ENCODE measurements at places on chromosomes 3 and 15.

- DNase-seq = peak; percentile 59
Measured at GRCh38 chr3:42539871-42540714, 37.6 kb downstream of the VIPR1 start.

DNA sequence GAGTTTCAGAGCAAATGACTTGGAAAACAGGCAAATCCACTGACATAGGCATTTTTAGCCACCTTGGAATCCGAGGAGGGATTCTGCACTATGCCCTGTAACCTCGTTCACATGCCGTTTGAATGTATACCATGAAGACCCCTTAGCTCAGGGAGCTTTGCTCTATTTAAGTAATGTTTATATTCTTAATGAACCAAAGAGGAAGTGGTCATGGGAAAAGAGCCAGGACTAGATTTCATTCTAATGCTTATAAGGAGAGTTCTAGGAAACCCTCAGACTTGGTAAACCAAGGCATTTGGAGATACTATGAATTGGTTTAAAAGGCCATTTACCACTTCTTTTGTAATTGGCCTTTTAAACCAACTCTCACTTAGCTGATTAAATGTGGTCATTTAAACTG lies 178.9 kb downstream of the IGF1R start:
- DNase-seq = no peak

DNA sequence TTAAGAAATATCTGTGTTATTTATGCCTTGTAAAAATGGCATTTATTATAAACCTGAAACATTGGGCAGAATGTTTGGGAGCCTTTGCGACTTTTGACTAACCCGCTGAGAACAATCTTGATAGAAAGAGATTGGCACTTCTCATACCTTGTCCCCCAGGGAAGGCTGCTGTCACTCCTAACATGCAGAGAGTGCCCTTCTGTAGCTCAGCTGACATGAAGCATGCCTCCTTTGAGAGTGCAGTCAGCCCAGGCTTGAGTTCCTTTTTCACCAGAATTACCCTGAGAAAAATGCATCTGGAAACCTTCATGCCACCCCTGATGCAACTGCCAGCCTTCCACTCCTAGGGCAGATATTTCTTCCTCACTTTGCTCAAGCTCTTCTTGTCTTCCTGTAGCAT lies 569.2 kb upstream of the ARPP21 start:
- DNase-seq = no peak

DNA sequence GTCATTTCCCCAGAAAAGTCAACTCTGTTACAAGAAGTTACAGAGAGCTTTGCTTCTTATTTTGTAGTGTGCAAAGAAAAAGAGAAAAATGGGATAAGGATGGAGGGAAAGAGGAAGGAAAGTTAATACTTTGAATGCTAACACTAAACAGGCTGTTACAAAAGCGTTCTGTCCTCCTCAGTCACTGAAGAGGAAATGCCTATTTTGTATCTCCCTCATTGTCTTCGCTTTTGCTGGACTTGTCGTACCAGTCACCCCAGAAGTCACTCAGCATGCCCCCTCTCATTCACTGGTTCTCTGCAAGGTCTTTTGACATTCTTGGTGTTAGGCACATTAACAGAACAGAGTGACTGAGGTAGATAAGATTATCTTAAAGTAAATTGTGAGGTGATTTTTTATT lies 129.6 kb downstream of the ALCAM start:
- no peak for DNase-seq

DNA sequence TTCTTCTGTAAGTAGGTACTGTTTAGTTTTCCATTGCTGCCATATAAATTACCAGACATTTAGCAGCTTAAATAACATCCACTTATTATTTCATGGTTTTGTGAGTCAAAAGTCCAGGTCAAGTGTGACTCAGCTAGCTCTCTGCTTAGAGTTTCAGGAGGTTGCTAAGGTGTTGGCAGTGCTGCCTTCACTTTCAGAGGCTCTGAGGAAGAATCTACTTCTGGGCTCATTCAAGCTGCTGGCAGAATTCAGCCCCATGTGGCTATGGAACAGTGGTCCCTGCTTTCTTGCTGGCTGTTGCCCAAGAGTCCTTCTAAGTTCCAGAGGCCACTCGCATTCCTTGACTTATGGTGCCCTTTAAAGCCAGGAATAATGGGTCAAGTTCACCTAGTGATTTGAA lies 4.5 kb downstream of the CFAP44 start:
- peak; percentile 25 for DNase-seq

DNA sequence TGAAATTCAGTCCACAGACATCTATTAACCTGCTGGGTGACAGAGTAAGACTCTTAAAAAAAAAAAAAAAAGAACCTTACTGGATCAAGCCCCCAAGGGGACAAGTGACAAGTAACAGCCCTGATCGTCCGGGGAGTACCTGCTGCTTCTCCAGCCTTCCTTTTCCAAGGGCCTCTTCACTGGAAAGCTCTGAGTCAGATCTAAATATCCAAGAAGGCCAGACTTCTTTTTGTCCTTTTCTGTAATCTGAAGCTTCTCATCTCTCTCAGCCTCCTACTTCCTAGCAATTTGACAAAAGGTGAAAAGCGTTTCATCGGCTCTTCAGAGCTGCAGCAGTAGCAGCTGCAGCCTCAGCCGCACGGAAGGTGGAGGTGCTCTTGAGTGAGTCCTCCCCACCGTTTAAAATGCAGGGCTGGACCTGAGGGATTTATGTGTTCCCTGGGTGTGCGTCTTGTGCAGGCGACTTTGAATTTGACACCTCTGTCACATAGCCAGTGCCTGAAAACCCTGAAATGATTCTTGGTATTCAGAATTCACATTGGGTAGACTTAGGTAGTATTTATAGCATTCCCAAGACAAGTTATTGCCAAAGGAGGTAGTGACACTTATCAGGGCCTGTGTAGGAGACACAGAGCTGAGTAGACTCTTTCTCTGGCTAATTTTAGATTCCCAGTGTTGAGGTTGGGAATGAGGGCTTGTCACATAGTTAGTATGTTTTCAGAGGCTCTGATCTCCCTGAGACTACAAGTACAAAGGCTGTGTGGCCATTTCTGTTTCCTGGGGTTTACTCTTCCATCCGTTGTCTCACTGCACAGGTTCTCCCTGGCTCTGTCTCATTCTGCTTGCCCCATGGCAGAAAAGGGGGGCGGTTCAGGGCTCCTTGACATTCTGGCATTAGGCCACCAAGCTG lies 291.2 kb upstream of the C2CD4B start:
- DNase-seq = no peak

- peak; percentile 97 for DNase-seq
Measured at GRCh38 chr15:88620995-88621772, at the start of gene AEN. Gene AEN, plus strand, starts transcription at chr15:88621340. Its CDS starts 4,870 bp downstream, at chr15:88626210.

DNA sequence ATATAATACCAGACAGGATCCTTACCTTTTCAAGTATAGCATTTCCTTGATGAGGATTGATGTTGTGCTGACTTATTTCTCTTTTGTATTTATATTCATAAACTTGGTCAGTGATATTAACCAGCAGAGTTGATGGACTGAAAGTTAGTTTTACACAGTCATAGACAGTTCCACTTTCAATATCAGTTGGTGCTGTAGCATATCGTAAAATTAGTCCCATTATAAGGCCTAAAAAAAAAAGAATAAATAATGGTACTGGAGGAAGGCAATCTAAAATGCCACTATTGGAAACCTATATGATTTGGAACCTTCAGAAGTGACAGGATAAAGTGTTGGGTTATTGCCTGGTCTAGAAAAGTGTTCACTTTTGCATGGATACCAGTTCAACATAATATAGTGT lies 16.3 kb downstream of the SLC9A9 start:
- peak; percentile 44 for DNase-seq

DNA sequence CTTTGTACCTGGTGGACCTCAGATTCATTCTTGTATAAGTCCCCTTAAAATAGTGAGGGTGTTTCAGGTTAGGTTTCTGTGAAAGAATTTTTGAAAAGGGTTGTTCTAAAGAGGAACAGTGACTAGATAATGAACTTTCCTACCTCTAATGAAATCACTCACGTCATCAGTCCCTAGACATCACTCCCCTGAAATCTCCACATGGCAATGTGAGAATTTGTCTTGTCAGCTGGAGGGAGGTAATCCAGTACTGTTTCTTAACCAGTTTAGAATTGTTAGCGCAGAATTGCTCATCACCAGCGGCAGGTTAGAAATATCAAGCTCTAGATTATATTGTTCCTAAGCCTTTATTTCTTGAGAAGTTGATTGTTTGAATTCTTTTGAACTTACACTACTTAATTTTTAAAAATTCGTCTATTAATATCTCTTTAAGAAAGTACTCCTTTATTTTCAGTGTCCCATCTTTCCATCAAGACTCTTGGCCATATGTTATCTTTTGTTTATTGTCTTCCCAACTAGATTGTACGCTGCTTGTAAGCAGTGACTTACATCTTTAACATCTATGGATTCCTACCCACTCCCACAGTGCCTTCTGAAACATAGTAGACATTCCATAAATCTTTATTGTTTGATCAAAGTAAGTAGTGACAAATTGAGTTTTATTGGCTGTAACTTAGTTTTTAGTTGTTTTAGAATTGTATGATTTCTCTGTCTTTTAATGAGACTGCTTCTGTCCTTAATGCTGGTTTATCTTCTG lies 52.8 kb downstream of the RASA2 start:
- DNase-seq = no peak

GRCh38 chr15:71374607-71375352 lies 259.5 kb downstream of the THSD4 start:
- DNase-seq = no peak

DNA sequence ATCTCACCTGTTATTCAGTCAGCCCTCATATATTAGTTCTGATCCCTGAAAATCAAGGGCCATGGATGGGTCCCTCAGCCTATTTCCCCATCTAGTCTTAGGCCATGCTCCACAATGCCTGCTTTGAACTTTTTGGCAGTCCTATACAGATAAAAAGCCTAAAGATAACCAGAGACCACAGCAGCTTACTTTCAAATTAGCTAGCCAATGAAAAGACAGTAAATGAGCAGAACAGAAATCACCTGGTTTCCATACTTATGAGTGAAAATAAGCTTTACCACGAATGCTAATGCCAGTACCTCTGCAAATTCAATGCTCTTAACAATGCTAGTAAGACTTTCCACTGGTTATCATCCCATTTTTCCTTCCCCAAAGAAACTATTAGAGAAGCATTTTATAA lies 141.6 kb upstream of the SPRED1 start:
- no peak for DNase-seq

DNA sequence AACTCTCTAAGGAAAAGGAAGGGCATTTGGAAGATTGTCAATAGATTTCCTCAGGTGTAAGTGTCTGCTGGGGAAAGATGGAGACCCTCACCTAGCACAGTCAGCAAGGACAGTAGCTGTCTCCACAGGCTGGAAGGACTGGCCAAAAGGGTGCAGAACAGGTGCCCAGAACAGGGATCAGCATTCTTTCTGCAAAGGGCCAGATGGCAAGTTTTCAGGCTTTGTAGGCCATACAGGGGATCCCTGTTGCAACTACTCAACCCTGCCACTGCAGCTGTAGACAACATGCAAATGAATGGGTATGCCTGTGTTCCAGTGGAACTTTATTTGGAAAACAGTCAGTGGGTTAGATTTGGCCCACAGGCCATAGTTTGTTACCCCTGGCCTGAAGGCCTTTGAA lies 8.1 kb downstream of the AGBL1 start:
- no peak for DNase-seq

GRCh38 chr3:14485981-14486380 lies 54.2 kb downstream of the GRIP2 start:
- no peak for DNase-seq

DNA sequence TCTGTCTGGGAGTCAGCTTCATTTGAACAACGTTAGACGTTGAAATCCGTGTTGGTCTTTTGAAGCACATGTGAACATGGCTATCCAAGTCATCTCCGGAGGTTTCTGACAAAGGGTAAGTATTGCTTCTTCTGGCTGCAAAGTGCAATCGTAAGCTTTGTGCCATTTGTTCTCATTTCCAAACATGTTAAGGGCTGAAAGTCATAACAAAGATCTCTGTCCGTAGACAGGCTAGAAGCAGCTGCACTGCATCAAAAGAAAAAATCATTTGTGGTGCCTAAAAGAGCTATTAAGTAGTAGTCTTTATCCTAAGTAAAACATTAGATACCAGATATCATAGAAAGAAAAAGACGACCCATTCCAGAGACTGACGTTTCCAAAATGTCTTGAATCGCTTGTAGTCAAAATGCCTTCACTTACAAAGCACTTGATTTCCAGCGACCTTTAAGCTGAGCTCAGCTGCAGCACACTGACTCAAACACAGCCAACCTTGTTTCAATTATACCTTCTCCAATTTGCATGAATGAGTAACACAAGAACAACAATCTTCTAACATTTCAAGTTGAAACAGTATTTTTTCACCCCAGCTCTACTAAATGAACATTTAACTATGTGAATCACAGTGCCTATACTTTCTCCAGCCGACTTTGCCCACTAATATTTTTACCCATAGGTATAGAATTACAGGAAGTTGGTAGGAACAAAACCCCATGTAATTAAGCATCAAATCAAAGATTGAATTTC lies 76.6 kb downstream of the NEDD4 start:
- DNase-seq = no peak

DNA sequence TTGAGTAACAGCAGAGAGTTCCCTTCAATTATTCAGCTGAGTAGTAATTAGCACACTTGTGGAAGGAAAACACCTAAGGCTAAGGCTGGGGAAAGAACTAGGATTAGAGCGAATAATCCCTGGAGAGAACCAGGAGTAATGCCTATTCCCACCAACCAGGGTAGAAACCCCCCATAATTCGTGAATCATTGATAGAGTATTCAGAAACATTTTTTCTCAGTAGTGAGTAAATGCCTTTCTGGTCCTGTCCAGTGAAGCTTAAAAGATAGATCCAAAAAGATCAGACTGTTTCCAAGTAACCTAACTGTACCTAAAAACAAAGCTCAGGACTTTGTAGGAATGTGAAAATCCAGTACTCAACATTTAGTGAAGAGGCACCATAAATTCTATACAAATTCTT lies 71.2 kb downstream of the DGKG start:
- no peak for DNase-seq

DNA sequence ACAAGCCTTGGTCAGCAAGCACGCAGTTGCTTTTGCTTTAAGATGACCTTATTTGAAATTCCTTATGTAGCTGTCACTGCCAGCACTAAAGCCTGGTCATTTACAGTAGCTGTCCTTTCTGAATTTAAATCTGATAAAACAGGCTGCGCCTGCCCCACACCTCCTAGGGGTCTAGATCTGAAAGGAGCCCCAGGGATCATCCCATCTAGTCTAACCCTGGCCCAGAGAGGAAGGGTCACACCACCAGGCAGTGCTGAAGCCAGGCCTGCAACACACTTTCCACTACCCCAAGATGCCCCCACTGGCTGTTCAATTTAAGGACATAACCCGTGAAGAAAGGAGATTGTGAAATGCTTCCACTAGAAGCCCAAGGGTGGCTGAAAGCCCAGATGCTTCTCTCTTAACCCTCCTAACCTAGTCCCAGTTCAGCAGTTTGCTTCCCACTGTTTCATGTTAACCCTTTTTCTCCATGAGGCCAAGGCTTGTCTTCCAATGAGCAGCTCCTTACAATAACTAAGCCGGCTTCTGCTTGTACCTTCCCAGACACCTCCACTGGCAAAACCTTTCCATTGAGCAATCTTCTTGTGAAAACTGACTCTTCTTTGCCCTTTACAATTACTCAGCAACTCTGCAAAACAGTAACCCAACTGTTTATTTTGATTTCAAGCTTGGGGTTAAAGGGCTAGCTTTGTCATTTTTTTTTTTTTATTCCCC lies 198.9 kb upstream of the LPP start:
- DNase-seq = no peak
